Mesenteric fat pad (tissue), 1 donor: ENCODE measurements at places on chromosomes 2 and 18. TPM values are rescaled to one million over a fixed set of nuclear protein-coding genes. Genes with fewer than 3 reads are reported as not detected.

B3GNT2 gene
- total RNA-seq, result 21.9 TPM

USP40 gene
- total RNA-seq, result 39.0 TPM

KCNJ3 gene
- total RNA-seq, result not detected

QPCT gene
- total RNA-seq, result 5.6 TPM

HOXD13 gene
- total RNA-seq, result 1.1 TPM

SLC11A1 gene
- total RNA-seq, result 122 TPM

REG3G gene
- total RNA-seq, result not detected

RND3 gene
- total RNA-seq, result 225 TPM

DHRS9 gene
- total RNA-seq, result 2.8 TPM
